ENCODE measurements at places on chromosomes 7 and 10.
A peak's percentile ranks its signal among the peaks of the same experiment; 100 is the strongest.

DNA sequence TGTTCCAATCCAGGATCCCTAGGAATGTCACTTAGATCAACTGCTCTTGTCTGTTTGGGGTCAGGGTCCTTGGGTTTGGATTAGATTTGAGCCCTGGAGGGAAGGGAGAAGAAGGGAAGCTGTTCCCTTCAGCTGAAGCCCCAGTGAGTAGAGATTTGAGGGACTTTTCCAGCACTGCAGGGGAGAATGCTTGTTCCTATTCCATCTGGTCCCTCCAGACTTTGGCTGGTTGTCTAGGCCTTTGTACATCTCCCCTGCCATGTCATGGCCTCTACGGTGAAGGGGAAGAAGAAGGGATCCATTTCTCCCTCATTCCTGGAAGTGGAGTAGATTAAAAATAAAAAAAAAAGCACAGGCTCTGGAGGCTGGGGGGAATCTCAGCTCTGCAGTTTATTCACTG is 11.1 kb downstream of the C10orf62 start:
- no peak for DNase-seq

GRCh38 chr10:78913219-78914059 is 155.3 kb upstream of the ZMIZ1 start:
- no peak for DNase-seq

GRCh38 chr7:25238066-25238725 is 9.9 kb upstream of the NPVF start:
- DNase-seq = no peak

DNA sequence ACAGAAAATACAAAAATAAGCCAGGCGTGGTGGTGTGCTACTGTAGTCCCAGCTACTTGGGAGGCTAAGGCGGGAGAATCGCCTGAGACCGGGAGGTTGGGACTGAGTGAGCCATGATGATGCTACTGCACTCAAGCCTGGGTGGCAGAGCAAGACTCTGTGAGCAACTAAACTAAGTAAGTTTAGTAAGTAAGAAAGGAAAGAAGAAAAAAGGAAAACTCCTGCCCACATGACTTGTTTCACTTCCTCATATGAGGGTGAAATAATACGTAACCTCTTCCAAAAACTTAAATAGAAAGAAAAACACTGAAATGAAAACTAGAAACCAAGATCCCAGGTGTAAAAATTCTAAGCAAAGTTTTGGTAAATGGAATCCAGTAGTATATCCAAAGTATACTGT is 79.6 kb downstream of the LARP4B start:
- no peak for DNase-seq

DNA sequence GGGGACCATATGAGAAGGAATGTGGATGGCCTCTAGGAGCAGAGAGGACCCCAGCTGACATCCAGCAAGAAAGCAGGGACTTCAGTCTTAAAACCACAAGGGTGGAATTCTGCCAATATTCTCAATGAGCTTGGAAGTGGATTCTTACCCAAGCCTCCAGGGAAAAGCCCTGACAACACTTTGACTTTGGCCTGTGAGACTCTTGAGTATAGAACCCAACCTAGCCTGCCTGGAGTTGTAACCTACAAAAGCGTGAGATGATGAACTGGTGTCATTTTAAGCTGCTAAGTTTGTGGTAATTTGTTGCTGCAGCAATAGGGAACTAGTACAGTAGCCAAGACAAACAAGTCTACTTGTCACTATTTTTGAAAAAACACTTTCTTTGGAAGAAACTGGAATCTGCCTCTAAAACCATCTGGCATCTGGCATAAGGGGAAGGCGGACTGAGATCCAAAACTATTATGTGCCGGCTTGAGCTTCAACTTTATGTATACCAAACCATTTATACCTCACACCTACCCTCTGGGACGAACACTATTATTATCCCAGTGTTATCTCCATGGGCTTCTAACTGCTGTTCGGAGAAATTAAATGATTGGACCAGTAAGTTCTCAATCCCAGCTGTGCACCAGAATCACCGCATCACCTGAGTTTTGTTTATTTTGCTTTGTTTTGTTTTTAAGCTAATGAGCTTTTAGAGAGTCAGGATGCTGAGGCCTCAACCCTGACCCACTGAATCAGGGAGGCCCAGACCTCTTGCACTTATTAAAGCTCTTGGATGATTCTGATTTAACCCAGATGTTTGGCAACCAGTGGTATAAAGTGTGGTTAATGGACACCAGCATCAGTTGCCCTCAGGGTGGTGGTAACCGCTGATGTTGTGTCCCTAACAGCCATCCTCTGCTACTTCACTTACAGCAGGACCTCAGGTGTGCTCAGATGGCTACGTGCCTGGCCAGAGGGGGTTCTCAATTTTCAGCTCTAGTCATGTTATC is 83.0 kb downstream of the C1GALT1 start:
- no peak for DNase-seq

DNA sequence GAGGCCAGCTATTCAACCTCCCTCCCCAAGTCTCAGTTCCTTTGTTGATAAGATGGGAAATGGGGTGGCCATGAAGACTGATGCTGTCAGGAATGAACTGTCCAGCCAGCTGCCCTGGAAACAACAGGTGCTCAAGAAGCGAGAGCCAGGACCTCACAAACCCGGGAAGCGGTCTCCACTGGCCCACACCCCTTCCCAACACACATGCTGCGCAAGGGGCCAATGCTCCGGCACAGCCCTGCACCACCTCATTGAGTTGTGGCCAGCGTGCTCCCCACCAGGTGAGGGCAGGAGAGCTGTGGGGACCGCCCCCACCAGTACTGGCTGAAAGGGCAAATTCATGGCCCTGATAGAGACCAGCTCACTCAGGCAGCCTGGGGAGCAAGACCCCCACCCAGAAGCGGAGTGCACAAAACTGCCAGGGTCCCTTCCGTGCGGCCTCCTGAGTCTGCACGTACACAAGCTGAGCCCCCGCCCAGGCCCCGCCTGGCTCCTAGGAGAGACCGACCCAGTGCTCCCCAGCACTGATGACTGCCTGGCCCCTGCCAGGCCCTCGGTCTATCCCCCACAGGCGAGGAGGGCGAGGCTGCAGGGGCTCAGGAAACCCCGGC is 216.6 kb downstream of the MAD1L1 start:
- no peak for DNase-seq

- DNase-seq = peak; percentile 51
Observed at GRCh38 chr7:73811760-73812168, 19.0 kb upstream of the CLDN4 start.

DNA sequence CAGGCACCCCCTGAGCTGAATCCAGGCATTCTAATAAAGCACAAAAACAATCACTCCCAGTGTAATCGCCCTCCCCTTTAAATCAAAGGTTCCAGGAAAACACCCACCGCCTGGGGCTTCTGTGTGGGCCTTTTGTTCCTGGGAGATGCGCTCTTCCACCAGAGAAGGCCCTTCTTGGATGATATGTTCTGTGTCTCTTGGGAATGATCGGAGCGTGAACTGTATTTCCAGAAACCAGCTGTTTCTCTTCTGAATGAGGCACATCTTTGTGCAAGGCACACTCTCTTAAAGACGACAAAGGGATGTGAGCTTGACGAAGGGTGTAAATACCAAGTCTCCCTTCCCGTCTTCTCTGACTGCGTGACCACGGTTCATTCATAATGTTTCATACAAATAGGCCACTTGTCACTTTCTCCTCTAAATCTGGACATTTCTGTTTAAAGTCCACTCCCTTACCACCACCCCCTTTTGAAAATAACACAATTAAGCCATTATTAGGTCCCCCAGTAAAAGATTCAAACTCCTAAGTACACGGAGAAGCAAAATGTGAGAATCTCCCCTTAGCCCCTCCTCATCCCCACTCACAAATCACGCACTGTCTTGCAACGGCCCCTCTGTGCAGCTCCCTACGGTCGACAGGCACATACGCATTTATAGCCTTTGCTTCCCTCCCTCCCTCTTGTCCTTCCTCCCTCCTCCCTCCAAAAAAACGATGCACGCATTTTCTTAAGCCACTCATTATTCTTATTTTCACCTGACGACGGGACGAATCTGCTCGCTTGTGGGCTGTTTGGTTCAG is 45.6 kb upstream of the ENO4 start:
- DNase-seq = no peak

- DNase-seq = no peak
Observed at GRCh38 chr7:51477323-51477722, 160.7 kb upstream of the COBL start.

DNA sequence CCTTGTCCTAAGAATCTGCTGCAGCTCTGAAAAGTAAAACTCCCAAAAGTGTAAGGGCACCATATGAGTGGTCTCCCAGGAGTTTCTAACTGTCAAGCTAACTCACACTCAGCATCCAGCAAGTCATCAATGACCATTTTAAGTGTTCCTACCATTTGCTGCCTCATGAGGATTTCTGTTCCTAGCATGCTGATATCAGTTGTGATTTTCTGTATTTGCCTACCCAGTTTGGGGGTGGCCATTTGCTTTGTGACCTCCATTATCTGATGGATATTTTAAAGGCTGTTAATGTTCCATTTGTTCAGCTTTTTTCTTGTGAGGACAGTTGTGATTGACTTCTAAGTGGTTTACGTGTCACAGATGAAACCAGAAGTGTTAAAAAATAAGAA is 2.9 kb downstream of the FAM24B start:
- no peak for DNase-seq
